ENCODE measurements at places on chromosomes 1 and 21. TPM values are rescaled to one million over a fixed set of nuclear protein-coding genes. Genes with fewer than 3 reads are reported as not detected.

JAM2 gene
- 1.2 TPM for total RNA-seq

KRTAP19-1 gene
- total RNA-seq, result not detected

PDPN gene
- total RNA-seq, result not detected

NBPF4 gene
- 0.11 TPM for total RNA-seq

LINGO4 gene
- 0.14 TPM for total RNA-seq

SPRR2E gene
- total RNA-seq, result not detected

CCDC24 gene
- 1.3 TPM for total RNA-seq

TMEM200B gene
- total RNA-seq, result not detected

CDK11A gene
- total RNA-seq, result 104 TPM

CLDN17 gene
- not detected for total RNA-seq

PROX1 gene
- total RNA-seq, result not detected

RSRP1 gene
- 292 TPM for total RNA-seq

CIART gene
- 0.91 TPM for total RNA-seq

NIBAN1 gene
- total RNA-seq, result 28.4 TPM

MARK1 gene
- not detected for total RNA-seq

TSTD1 gene
- 84.9 TPM for total RNA-seq

TAL1 gene
- total RNA-seq, result not detected

CCDC30 gene
- total RNA-seq, result 2.8 TPM

RTCA gene
- 48.1 TPM for total RNA-seq

PSRC1 gene
- 30.5 TPM for total RNA-seq

TNFSF4 gene
- total RNA-seq, result 4.0 TPM

GJA4 gene
- total RNA-seq, result not detected

S100A7 gene
- total RNA-seq, result not detected

TTC39A gene
- not detected for total RNA-seq

ATP5PO gene
- 167 TPM for total RNA-seq

OR2T29 gene
- total RNA-seq, result not detected

RIMKLA gene
- total RNA-seq, result 3.7 TPM

NRAS gene
- 37.4 TPM for total RNA-seq
